Karpas-422 (cell line): ENCODE measurements at places on chromosomes 3 and 15.
A peak's percentile ranks its signal among the peaks of the same experiment; 100 is the strongest.

DNA sequence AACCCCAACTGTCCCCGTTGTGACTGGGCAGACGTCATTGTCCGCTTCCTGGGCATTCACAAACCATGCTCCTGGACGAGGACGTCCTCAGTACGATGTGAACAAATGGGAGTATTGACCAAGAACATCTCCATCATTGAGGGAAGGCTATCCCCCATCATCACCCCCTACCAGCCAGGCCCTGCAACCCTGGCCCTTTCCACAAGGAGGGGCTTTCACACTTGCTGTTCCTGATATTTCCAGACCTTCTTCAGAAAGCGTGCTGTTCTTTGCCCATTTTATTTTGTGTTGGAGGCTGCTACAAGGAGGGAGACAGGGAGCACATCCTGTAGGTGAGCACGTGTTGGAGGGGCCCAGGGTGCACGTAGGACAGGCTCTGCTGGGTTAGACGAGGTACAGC, 277.0 kb upstream of the LRRC3B start:
- no peak for DNase-seq

- peak; percentile 92 for DNase-seq
These were observed 33.2 kb downstream of the ZNF106 start for GRCh38 chr15:42457445-42458442.

DNA sequence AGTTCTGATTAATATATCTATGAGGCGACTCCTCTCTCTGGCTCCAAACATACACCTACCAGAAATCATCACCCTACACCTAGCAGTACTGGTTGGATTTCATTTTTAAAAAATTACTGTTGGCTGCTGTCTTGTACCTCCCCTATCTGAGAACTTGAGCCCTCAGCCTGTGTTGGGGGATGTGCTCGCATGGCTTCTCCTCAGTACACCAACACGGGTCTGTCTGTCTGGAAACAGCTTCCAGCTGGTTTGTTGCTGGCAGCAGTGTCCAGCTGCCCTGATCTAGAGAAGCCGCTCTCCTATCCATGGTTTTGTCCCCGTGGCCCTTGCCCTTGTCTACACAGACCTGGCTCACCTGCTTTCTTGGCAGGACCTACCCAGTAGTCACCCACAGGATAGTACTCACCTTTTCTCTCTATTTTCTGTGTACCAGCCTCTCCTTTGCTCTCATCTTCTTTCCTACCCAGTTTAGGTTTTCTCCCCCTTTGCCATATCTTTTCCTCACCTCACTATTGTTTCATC, 43.2 kb upstream of the NEDD4 start:
- DNase-seq, result no peak

DNA sequence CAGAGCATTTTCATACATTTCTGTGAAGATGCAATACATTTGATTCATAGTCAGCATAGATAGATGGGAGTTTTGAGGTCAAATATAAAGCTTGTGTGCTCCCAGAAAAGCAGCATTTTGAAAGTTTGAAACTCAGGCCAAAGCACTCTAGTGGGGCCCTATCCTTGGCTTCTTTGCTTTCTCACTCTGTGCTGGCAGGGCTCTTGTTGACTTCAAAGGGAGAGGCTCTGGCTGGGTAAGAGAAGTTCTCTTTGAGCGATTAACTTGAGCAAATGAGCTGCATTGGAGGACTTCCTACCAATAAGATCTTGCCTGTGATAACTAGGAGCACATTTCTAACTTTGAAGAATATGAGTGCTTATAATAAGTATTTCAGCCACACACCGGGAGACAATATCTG, 214.0 kb upstream of the RARB start:
- no peak for DNase-seq
